ENCODE measurements at places on chromosomes 6 and 20.

DNA sequence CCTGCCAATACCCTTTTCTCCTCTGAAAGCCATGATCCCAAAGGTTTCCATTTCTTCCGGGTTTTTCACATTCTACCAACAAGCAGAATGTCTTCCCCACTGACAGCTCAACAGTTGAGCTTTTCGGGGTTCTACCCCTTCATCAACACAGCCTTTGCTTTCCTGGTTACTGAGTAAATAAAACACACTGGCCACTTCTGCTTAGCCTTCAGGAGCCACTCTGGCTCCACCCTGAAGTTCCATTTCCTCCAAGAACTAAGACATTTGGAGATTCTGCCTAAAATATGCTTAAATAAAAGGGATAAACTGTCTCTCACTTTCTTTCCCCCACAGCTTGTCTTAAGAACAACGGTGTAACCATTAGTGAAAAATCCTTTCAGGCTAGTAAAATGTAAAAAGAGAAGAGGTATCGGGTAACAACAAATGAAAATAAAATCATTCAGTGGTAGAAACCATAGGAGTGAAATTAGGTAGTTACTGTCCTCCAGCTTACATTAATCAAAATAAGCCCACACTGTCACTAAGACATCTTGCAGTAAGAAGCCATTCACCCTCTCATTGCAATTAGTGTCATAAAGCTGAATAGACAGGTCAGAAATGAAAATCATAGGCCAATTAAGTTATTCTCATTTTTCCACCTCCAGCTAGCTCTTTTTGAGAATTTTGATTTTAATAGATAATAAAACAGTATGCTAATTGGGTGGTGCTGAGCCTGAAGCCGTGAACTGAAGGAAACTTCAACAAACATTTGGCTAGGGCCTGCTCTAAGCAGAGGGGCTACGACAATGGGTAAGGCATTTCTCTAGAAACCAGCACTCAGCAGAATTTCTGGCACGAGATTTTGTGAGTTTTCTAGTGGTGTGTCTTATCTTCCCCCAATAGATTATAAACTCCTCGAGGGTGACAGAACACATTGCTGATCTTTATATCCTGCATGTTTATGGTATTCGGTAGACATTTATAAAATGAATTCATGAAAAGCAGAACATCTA is 194.2 kb downstream of the KHDC1L start:
- DNase-seq, result no peak

GRCh38 chr6:99614430-99615186 is 8.0 kb downstream of the PRDM13 start:
- peak; percentile 53 for DNase-seq

DNA sequence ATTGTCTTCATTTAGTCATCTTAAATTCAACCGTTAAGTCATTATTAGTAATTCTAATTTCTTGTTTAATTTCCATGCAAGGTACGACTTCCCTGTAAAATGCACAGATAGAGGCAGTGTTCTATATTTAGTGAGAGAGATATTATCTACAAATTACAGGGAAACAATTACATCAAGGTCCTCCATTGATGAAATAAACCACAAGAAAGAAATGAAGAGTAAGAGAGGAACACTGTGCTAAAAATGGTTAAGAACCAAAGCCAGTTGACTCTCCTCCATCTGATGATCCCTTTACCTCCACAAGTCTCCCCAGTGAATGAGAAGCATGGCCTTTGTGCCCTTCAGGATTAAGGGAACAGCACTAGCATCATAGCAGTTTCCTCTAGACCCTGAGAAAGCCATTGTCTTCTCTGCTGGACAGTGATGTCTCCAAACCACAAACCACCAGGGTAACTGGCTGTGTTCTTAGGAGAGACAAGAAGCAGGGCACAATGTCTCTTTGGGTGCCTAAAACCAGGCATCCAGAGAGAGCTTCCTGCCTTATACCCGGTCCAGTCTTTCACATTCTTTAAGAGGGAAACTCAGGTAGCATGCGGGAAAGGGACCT is 38.1 kb downstream of the IRF4 start:
- no peak for DNase-seq

DNA sequence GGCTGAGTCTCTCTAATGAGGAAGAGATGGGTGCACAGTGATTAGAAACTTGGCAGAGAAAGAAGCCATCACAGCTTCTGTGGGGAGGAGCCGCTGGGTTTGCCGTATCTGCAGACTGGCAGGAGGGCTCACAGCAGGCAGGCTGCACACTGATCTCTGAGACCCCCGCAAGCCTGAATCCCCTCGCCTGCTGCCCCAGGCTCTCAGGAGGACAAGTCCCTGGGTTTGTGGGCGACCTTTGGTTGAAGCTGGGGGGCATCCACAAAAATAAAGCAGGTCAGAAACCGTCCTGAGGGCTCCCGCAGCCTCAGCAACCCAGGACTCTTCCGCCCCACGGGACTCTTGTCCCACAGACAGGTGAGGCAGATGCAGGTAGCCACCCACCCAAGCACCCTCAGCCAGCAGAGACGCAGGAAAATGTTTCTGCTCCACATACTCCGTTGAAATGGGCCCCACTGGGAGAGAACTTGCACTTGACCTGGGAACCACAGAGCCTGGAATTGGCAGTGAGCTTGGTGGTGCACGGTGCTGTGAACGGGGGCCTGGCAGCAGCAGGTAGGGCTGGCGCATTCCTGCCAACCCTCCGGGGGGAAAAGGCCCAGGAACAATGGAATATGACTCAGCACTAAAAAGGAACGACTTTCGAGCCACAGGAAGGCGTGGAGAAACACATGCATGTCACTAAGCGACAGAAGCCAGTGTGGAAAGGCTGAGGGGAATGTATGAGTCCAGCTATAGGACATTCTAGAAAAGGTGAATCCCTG is 89.9 kb downstream of the YTHDF1 start:
- no peak for DNase-seq

- no peak for DNase-seq
Measured at GRCh38 chr20:21507400-21508229, 6.2 kb downstream of the NKX2-2 start.

DNA sequence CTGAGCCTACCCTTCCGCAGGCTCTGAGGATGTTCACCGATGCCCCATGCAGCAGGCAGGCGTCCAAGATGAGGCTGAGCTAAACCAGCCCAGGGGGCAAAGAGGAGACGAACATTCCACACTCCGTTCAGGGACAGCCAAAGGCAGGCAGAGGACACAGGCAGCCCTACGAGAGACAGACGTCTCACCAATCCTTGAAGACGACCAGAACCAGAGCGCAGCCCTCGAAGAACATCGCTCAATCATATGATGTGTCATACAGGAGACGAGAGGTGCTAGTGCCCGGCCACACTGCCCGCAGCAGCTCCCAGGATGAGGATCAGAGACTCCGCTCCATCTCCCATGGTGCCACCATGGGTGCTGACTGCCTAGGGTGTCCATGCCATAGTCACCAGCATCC is 35.6 kb upstream of the TMEM181 start:
- no peak for DNase-seq

DNA sequence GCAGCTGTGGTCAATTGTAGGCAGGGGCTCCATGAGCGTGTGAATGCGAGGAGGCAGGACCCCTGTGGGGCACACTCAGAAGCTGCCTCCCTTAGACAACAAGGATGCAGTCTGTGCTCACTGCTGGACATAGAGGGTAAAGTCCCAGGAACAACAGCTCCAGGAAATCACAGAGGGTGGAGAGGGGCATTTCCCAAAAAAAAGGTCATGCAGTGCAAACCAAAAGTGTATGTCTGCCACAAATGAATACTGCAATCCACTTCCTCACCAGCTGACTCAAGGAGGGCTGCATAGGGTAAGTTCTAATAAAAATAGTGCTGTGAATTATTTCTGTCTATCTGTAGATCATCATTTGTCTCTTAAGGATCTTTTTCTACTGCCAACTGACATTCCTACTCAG is 95.8 kb downstream of the RNF182 start:
- no peak for DNase-seq

GRCh38 chr6:46137387-46137786 is 7.6 kb downstream of the ENPP4 start:
- DNase-seq, result no peak

DNA sequence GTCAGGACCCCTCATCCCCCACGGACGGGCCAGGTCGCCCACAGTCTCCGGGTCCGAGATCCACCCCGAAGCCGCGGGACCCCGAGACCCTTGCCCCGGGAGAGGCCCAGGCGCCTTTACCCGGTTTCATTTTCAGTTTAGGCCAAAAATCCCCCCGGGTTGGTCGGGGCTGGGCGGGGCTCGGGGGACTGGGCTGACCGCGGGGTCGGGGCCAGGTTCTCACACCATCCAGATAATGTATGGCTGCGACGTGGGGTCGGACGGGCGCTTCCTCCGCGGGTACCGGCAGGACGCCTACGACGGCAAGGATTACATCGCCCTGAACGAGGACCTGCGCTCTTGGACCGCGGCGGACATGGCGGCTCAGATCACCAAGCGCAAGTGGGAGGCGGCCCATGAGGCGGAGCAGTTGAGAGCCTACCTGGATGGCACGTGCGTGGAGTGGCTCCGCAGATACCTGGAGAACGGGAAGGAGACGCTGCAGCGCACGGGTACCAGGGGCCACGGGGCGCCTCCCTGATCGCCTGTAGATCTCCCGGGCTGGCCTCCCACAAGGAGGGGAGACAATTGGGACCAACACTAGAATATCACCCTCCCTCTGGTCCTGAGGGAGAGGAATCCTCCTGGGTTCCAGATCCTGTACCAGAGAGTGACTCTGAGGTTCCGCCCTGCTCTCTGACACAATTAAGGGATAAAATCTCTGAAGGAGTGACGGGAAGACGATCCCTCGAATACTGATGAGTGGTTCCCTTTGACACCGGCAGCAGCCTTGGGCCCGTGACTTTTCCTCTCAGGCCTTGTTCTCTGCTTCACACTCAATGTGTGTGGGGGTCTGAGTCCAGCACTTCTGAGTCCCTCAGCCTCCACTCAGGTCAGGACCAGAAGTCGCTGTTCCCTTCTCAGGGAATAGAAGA is 978 bp downstream of the HLA-A start:
- DNase-seq, result no peak

DNA sequence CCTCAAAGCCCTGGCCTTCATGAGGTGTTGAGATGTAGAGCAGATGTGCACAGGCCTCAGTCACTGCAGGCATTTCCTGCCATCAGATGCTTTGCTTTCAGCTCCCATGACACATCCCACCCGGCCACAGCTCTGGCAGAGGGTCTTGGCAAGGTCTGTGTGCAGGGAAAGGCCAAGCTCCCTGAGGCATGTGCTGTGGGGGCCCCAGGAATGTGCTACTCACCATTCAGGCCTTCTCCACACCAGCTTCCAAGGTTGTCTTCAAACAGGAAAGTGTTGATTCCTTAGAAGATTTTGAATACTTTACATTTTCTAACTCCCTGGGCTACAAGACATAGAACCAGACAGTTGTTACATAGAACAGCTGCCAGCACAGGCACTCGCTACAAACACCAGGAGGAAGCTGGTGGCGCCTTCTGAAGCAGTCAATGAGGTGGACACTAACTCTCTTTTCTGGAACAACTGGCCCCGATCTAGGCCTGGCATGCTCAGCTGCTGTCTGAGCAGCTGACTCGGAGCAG is 27.8 kb downstream of the CASS4 start:
- DNase-seq, result no peak

DNA sequence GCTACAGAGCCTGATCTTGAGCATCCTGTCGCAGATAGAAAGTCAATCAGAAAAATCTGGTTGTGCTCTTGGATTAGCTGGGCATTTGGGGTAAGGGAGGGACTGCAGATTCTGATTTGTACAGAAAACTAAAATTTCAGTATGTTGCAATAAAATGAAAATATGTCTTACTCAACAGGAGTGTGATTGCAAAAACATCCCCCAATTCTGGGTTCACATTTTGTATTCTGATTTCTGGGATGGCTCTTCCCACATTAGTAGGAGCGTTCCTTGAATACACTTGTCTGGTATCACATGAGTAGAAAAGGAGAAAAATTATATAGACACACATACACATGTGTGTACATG is 40.5 kb downstream of the PANK2 start:
- no peak for DNase-seq

DNA sequence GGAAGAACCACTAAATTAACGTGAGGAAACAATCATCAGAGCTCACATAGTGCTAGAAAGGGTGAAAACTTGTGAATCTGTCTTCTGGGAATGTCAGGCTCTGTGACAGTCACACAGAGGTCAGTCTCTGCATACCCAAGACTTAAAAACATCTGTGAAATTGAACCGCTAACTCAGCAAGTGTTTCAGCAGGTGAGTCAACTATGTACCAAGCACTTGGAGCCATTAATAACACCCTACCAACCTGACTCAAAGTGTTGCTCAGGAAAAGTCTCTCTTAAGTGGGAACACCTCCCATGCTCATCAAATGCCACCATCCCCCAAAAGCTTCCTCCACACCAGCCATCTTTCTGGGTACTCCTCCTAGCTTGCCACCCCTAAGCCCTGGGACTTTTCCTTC is 92.3 kb upstream of the CARMIL1 start:
- DNase-seq, result no peak

GRCh38 chr6:29519291-29520010 is 31.7 kb upstream of the MAS1L start:
- no peak for DNase-seq

DNA sequence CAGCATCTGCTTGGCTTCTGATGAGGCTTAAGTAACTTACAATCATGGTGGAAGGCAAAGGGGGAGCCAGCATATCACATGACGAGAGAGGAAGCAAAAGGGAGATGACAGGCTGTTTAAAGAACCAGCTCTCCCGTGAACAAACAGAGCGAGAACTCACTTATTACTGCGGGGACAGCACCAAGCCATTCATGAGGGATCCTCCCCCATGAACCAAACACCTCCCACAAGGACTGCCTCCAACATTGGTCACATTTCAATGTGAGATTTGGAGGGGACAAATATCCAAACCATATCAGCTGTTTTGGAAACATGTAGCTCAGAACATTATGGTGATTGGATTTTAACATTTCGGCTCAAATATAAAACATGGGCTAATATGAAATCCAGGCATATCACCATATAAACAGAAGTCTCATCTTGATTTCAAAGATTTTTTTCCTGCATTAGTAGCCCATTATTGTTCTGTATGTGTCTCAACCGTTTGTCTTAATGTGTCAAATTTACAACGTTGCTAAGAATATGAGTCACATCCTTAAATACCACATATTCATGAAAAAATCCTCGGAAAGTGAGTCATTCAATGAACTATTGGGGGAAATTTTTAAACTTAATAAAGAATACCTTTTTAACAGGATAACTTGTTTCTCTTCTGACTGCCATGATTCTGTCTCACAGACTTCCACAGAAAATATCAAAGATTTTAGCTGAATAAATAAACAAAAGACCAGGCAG is 894.3 kb downstream of the TFAP2A start:
- no peak for DNase-seq

DNA sequence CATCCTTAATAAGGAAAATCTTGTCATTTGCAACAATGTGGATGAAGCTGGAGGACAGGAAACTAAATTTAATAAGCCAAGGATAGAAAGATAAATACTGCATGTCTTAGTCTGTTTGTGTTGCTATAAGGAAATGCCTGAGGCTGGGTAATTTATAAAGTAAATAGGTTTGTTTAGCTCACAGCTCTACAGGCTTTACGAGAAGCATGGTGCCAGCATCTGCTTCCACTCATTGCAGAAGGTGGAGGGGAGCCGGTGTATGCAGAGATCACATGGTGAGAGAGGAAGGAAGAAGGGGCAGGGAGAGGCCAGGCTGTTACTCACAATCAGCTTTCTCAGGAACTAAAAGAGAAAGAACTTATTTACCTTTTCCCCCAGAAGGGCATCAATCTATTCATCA is 118.9 kb upstream of the SMLR1 start:
- no peak for DNase-seq

Data from GM20000 (cell line).